ENCODE measurements at places on chromosomes 5 and 9.

GRCh38 chr5:117973785-117974184 lies 1014.6 kb downstream of the DTWD2 start:
- no peak for DNase-seq

DNA sequence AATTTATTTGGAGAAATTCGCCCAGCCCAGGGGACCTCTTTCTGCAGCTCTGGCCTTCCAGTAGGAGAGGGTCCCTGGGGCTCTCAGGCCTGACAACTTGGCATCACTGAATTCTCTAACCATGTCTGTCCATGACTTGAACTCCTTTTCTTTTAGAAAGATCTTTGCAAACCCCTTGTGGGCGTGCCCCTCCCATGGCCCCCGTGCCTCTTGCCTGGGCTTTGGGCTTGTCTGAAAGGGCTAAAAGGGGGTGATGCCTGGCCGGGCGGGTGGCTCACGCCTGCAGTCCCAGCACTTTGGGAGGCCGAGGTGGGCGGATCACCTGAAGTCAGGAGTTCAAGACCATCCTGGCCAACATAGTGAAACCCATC lies 3.2 kb upstream of the SQSTM1 start:
- DNase-seq, result no peak

- peak; percentile 39 for DNase-seq
These were observed 526.9 kb downstream of the BNC2 start for GRCh38 chr9:16343249-16344237.

DNA sequence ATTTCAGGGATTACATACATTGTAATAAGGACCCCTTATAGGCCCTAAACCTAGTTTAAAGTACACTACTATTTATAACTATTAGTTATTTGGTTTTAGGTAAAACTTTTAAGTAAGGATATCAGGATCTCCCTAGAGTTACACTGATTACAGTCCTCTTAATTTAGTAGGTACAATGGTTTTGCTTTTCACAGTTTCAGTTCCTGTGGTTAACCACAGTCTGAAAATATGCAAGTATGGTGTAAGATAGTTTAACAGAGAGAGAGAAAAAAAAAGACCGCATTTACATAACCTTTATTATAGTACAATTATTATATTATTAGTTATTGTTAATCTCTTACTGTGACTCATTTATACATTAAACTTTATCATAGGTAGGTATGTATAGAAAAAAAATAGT lies 725.3 kb upstream of the PTPRD start:
- DNase-seq, result no peak

DNA sequence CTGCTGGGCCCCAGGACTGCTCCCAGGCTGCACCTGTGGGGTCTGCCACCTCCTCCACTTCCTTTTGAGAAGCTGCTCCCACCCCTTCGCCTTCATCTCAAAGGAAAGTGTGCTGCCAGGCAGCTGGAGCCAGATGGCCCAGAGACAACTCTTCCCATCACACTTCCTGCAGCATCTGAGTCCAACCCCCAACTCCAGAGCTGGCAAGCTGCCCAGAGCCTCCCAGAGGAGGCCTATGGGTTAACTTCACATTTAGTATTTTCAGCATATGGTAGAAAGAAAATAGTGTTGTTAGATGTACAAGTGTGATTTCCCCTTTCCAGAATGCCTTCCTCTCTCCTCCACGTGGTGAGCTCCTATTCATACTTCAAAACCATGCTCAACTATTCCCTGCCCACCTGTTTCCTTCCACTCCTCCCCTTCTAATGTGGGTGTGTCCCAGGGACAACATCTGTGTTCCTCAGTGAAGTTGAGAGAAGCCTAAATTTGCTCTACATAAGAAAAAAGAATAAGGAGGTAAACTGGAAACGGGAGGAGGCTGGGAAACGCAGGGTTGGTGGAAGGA lies 38.6 kb upstream of the KCNMB1 start:
- DNase-seq, result no peak

GRCh38 chr5:16064135-16064893 lies 115.3 kb downstream of the MARCHF11 start:
- DNase-seq, result no peak

Measured in fibroblast of gingiva (primary cell).